ENCODE measurements at places on chromosomes 2 and 18. TPM values are rescaled to one million over a fixed set of nuclear protein-coding genes. Genes with fewer than 3 reads are reported as not detected.

TPO gene
- not detected for total RNA-seq

ARHGAP28 gene
- total RNA-seq, result not detected

PSD4 gene
- total RNA-seq, result 261 TPM

CNTNAP5 gene
- total RNA-seq, result not detected

ZBTB7C gene
- 0.95 TPM for total RNA-seq

FHL2 gene
- total RNA-seq, result 3.0 TPM

NTSR2 gene
- not detected for total RNA-seq

MC5R gene
- total RNA-seq, result not detected

PDCD1 gene
- 17.2 TPM for total RNA-seq

PPIG gene
- 49.6 TPM for total RNA-seq

ZAP70 gene
- total RNA-seq, result 283 TPM

SLC40A1 gene
- 4.4 TPM for total RNA-seq

FBXO41 gene
- 12.0 TPM for total RNA-seq

OR6B2 gene
- not detected for total RNA-seq

LYPD1 gene
- not detected for total RNA-seq

SERPINB7 gene
- not detected for total RNA-seq

DYTN gene
- total RNA-seq, result not detected

DNAJC5G gene
- total RNA-seq, result not detected

PPP1R1C gene
- not detected for total RNA-seq

HIBCH gene
- 17.3 TPM for total RNA-seq

SPHKAP gene
- not detected for total RNA-seq

KCNIP3 gene
- not detected for total RNA-seq

MBD5 gene
- total RNA-seq, result 35.8 TPM

ANKAR gene
- 7.0 TPM for total RNA-seq

DPP4 gene
- 126 TPM for total RNA-seq

LRRC30 gene
- total RNA-seq, result not detected

CCDC195 gene
- not detected for total RNA-seq

CMPK2 gene
- total RNA-seq, result 84.8 TPM

DPYSL5 gene
- not detected for total RNA-seq

C18orf32 gene
- 33.7 TPM for total RNA-seq

LHCGR gene
- not detected for total RNA-seq

PLEKHH2 gene
- 0.35 TPM for total RNA-seq

AGBL5 gene
- total RNA-seq, result 18.3 TPM

CROCC2 gene
- total RNA-seq, result not detected

PHLPP1 gene
- total RNA-seq, result 8.9 TPM

KCNJ13 gene
- not detected for total RNA-seq

TEX44 gene
- not detected for total RNA-seq

CYP27A1 gene
- not detected for total RNA-seq

PAIP2B gene
- 1.8 TPM for total RNA-seq

ARHGAP15 gene
- total RNA-seq, result 167 TPM

SLC38A11 gene
- not detected for total RNA-seq

CLEC4F gene
- not detected for total RNA-seq

CD207 gene
- total RNA-seq, result not detected

CERKL gene
- 0.08 TPM for total RNA-seq

TCF23 gene
- total RNA-seq, result not detected

GRHL1 gene
- total RNA-seq, result 2.0 TPM

PLEK gene
- total RNA-seq, result 10.9 TPM

All from activated CD4-positive, alpha-beta memory T cell treated with anti-CD3 and anti-CD28 coated beads, Interleukin-2, amount 10 ng/mL, durations not matched to agents 7 days and 5 days (primary cell).